Activated CD8-positive, alpha-beta memory T cell treated with anti-CD3 and anti-CD28 coated beads, Interleukin-2, amount 10 ng/mL, durations not matched to agents 7 days and 5 days (primary cell): ENCODE measurements at places on chromosomes 2 and 18.

DNA sequence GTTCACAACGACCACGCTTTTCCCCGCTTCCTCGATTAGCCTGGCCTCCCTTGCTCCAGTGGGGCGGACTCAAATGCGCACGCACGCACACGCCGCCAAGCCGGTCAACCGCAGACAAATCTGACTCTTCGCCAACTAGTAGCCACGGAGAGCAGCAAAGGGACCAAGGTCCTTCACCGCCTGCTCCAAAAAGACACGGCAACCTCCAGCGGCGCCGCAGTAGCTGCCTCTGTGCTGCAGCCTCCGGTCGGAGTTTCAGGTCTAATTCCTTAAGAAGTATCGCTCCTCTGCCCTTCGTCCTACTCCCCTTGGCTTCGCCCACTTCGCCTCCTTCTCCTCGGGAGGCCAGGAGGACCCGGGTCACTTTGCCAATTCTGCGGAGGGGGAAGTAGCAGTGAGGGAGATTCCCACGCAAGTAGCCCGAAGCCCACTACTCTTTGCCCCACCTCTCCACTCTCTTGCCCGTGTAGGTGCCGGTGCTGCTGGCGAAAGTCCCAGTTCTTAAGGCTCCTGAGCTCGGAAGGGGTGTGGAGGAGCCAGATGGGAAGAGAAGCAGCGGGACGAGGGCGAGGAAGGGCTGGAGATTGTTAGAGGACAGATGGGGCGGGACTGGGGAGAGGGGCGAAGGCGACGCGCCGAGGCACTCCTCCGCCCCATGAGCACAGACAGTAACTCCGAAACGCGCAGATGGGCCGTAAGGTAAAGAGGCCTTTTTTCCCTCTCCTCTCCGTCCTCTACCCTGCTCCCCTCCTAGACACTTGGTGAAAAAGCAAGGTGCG lies 615 bp downstream of the AKAIN1 start:
- no peaks in the 10 kb centered on the region for H3K36me3 ChIP-seq
- no peak overlapping the region for H3K4me3 ChIP-seq
- peaks cover 59% of the 10 kb centered on the region for H3K27me3 ChIP-seq
- DNase-seq = no peak

DNA sequence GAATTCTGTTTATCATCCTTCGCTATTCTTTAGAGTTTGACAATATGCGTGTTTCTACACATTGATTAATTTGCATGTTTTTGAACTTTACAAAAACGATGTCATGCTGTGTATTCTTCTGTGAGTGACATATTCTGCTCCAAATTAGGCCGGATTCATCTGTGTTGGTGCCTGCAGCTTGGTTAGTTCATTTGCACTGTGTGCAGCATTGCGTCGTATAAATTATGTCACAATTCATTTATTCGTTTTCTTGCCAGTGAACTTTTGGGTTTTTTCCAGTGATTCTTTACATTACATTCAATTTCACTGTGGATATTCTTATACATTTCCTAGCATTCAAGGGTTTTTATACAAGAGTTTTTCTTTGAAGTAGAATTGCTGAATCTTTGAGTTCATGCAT lies 118.3 kb downstream of the KCNF1 start:
- peaks cover 36% of the 10 kb centered on the region for H3K27me3 ChIP-seq
- no peaks in the 10 kb centered on the region for H3K4me1 ChIP-seq
- DNase-seq = no peak
- H3K4me3 ChIP-seq = no peak overlapping the region

DNA sequence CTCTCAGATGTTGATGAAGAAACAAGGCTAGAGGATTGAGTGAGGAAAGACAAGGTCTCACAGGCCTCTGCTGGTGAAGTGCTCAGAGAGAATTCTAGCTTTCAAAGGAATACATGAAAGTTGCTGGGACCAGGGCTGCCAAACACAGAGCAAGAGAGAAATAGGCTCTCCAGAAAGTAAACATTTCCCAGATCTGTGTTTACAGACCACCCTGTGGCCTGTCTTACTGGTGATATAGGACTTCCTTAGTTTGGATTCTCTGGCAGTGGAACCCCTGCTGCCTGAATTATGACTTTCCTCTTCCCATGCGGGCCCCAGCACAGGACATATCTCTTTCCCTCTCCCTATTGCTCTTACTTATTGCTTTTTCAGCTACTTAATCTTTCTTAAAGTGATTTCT lies 64.5 kb downstream of the TACR1 start:
- no peak overlapping the region for H3K4me3 ChIP-seq
- no peak for DNase-seq
- H3K27me3 ChIP-seq = peaks cover 3% of the 10 kb centered on the region
- no peaks in the 10 kb centered on the region for H3K4me1 ChIP-seq

- no peaks in the 10 kb centered on the region for H3K4me1 ChIP-seq
- H3K27ac ChIP-seq = no peak overlapping the region
- no peaks in the 10 kb centered on the region for H3K27me3 ChIP-seq
- H3K36me3 ChIP-seq = peaks cover 2% of the 10 kb centered on the region
- DNase-seq = no peak
These were observed 170.7 kb downstream of the DIS3L2 start for GRCh38 chr2:232132181-232132580.

DNA sequence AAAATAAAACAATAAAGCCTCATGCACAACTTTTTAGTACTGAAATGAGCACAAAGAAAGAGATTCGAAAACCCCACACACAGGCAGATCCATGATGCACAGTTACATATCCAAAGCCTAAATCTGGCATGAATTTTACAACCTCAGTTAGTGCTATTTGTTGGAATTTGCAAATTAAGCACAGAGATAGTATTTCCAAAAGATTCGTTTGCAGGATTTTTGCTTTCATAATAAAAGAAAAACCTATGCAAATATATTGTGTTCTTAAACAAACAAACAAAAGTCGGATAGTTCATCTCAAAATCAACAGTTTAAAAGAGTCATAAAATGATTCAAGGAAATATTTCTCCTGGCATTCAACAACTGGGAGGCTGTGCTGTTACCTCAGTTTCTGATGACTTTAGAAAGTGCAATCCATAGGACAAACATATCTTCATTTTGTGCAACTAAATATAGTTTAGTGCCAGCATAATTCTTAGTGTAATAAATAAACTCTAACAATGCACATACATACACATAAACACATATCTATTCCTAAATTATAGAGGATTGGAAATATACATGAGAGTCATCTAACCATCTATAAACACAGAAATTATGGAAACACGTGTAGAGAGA lies 10.8 kb downstream of the PAX3 start:
- H3K27me3 ChIP-seq = peaks cover 79% of the 10 kb centered on the region
- peaks cover 2% of the 10 kb centered on the region for H3K4me1 ChIP-seq
- no peak overlapping the region for H3K27ac ChIP-seq
- peaks cover 3% of the 10 kb centered on the region for H3K36me3 ChIP-seq
- no peak for DNase-seq

GRCh38 chr18:77199707-77200106 lies 49.9 kb upstream of the GALR1 start:
- H3K4me1 ChIP-seq = peaks cover 4% of the 10 kb centered on the region
- H3K27me3 ChIP-seq = peaks cover 17% of the 10 kb centered on the region
- no peak overlapping the region for H3K27ac ChIP-seq
- DNase-seq = no peak

GRCh38 chr2:1571477-1572417 lies 158.5 kb downstream of the TPO start:
- peaks cover 5% of the 10 kb centered on the region for H3K27me3 ChIP-seq
- H3K27ac ChIP-seq = no peak overlapping the region
- no peaks in the 10 kb centered on the region for H3K4me1 ChIP-seq
- no peak overlapping the region for H3K4me3 ChIP-seq
- peaks cover 6% of the 10 kb centered on the region for H3K36me3 ChIP-seq

- no peak overlapping the region for H3K27ac ChIP-seq
- no peaks in the 10 kb centered on the region for H3K36me3 ChIP-seq
- no peaks in the 10 kb centered on the region for H3K4me1 ChIP-seq
- no peak for DNase-seq
- no peak overlapping the region for H3K4me3 ChIP-seq
These were observed 428.6 kb upstream of the SYT4 start for GRCh38 chr18:43705850-43706249.

DNA sequence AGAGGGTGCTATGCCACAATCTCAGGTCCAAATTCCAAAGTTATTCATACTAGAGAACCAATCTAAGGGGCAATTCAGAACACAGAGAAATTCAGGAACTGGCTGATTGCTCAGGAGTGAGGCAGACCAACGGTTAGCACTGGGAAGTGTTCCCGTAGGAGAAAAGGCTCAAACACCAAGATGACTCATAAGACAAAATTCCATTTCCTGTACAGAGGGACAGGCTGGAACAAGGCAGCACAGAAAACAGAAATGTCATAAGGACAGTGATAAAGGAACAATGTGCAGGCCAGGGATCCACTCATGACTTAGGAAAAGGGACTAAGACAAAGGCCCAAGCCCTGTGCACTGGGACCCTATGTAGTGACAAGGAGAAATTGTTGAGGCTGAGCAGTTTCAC lies 54.2 kb downstream of the PDE1A start:
- H3K27me3 ChIP-seq = no peaks in the 10 kb centered on the region
- H3K4me3 ChIP-seq = no peak overlapping the region
- H3K4me1 ChIP-seq = no peaks in the 10 kb centered on the region
- no peak overlapping the region for H3K27ac ChIP-seq

GRCh38 chr2:121480826-121481225 lies 49.9 kb upstream of the RNU4ATAC start:
- H3K27me3 ChIP-seq = no peaks in the 10 kb centered on the region
- DNase-seq = no peak
- H3K27ac ChIP-seq = no peak overlapping the region
- no peak overlapping the region for H3K4me3 ChIP-seq
- peaks cover 4% of the 10 kb centered on the region for H3K4me1 ChIP-seq

GRCh38 chr2:88697370-88698026 lies 6.0 kb downstream of the RPIA start:
- peaks cover 28% of the 10 kb centered on the region for H3K4me1 ChIP-seq
- no peaks in the 10 kb centered on the region for H3K27me3 ChIP-seq
- H3K4me3 ChIP-seq = no peak overlapping the region
- H3K36me3 ChIP-seq = peaks cover 37% of the 10 kb centered on the region
- DNase-seq = no peak
